Esophagus squamous epithelium (tissue), 5 donors: ENCODE measurements at places on chromosomes 6 and 20.

- no peak for DNase-seq
Measured at GRCh38 chr6:109048176-109048575, 46.5 kb downstream of the SESN1 start.

- no peak for DNase-seq
Measured at GRCh38 chr6:149264629-149265028, 52.9 kb upstream of the TAB2 start.

DNA sequence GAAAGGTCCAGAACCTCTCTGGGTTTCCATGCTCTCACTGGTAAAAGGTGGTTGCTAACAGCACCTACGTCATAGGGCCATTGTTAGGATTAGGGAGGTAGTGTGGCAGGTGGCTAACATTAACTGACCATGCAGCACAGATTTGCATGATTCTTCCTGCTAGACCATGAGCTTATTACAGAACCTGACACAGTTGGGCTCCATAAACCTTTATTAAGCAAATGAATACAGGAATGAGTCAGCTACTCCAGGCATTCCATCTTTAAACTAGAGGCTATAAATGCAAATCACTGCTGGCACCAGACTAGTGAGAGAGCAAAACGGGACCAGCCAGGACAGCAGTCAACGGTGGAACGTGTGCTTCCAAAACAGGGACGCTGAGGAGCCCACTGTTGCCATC is 440.1 kb downstream of the PTPRT start:
- DNase-seq, result no peak

DNA sequence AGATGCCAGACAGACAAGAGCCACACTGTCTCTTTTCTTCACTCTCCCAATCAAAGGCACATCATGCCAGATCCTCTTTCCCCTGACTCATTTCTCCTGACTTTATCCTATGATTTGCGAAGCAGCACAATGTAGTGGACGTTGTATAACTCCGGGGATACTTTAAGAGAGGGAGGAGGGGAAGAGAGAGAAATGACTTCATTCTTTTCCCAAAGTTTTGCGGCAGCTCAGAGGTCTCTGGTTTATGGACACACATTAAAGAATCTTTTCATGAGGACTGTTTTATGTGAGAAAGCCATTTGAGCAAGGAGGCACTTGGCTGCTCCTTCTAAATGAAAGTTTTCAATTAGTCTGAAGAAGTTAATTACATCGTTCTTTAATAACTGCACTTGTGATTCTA is 75.1 kb upstream of the MC3R start:
- DNase-seq, result no peak

DNA sequence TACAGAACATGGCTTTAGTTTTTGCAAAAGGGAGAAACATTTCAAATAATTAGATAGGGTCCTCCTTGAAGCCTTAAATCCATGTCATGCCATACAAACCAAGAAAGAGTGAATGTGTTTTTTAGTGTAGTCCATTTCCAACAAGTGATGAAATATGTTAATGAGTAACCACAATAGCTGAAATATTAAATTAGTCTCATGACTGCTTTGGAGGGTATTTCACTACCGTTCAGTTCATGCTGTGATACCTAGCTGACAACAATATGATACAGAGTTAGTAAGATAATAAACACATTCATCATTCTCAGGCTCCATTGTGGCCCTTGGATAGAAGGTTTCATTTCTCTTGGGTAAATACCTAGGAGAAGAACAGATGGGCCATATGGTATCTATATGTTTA is 5.8 kb upstream of the ID4 start:
- DNase-seq, result no peak

DNA sequence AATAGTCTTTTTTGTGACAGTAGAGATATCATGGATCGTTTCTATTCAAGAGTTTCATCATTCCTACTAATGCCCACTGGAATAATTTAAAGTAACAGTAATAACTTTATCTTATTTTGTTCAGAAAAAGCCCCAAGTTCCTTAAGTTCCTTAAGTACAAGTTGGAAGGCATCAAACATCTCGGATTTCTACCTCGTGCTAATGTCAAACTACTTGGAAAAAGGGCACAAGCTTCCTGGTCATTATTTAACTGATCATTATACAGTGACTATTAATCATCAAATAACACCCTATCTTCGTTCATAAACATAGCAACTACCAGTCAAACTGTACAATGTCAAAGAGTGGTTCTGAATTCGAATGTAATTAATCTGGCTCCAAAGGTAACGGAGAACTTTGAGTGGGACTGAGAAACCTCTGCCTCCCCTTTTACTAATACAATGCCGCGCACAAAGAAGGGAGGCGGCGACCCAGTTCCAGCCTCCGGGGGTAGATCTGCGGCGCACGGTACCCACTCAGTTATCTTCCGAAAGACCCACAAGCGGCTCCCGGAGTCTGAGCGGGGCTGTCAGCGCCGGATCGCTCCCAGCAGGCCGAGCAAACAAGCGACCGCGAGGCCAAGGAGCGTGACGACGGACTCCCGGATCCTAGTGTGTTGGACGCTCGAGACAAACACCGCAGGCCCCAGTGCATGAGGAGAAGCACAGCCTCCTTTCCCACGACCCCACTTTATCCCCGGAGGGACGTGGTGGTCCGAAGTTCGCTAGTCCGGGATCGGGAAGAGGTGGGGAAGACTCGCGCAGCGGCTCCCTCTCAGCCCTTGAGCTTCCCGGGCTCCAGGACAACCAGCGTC is 716 bp downstream of the SHPRH start:
- peak; percentile 27 for DNase-seq

DNA sequence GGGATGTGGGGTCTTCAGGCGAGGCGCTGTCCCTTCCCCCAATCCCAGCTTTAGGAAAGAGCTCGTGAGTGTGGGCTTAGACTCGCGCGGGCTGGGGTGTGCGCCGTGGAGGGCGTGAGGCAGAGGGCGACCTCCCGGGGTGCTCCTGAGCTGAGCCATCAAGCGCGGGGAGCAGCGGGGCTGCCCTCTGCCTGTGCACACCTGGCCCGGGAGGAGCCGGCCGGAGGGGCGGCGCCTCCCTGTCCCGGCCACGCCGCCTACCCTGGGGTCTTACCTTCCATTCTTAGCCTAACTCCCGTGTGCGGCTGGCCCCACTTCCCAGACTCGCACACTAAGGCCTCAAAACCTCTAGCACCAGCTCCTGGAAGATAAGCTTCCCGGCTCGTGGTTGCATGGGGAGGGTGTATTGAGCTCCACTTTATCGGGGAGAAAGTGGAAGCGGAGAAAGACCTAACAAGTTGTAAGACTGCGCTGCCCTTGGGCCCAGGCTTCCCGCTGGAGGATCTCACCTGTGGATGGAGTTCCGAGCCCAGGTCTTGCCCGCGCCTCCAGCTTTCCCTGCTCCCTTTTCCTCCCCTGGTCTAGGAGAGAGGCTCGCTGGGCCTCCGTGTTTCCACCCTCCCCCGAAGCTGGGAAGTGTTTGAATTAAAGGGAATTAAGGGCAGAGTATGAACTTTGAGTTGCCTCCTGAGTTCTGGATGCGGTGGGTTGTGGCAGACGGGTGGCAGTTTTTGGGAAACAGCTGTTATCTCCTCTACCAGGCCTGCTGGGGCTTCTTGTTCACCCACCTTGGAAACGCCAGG is 1.2 kb downstream of the DNMT3B start:
- no peak for DNase-seq

- no peak for DNase-seq
Measured at GRCh38 chr6:119125576-119125975, 47.1 kb upstream of the FAM184A start.

GRCh38 chr6:157990321-157991066 is 8.8 kb downstream of the SYNJ2 start:
- DNase-seq, result no peak

GRCh38 chr6:131776985-131777384 is 30.8 kb upstream of the ENPP1 start:
- no peak for DNase-seq
